ENCODE measurements at places on chromosomes 13 and 19.
A peak's percentile ranks its signal among the peaks of the same experiment; 100 is the strongest.

DNA sequence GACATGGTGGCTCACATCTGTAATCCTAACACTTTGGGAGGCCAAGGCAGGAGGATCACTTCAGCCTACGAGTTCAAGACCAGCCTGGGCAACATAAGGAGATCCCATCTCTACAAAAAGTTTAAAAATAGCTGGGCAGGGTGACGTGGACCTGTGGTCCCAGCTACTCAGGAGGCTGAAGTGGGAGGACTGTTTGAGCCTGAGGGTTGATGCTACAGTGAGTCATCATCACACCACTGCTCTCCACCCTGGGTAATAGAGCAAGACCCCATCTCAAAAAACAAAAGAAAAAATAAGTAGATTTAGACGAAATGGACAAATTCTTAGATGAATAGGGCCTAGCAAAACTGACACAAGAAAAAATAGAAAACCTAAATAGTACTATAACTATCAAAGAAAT, 10.4 kb upstream of the GNG8 start:
- no peak for DNase-seq

GRCh38 chr19:2529473-2529918, 53.6 kb downstream of the GADD45B start:
- DNase-seq, result peak; percentile 97

- DNase-seq, result no peak
Observed at GRCh38 chr19:6864325-6864940, 22.9 kb upstream of the ADGRE1 start.

DNA sequence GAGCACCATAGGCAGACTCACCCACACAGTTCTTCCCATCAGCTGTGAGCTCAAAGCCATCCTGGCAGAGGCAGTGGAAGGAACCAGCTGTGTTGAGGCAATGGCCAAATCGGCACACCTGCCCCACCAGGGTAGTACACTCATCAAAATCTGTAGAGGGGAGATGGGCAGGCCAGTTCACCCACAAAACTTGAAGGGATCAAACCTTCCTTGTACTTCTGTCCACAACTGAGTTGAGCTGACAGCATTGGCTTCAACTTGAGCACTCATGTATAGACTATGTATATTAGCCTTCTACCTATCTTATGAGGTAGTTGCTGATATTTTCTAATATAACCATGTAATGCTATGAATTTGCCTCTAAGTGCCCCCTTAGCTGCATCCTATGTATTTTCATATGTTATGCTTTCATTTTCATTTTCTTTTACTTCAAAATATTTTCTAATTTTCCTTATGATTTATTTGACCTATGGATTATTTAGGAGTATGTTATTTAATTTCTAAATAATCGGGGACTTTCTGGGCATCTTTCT, 42.9 kb downstream of the CCL25 start:
- no peak for DNase-seq

- DNase-seq, result no peak
Observed at GRCh38 chr19:12670159-12670928, 3.7 kb downstream of the WDR83 start.

DNA sequence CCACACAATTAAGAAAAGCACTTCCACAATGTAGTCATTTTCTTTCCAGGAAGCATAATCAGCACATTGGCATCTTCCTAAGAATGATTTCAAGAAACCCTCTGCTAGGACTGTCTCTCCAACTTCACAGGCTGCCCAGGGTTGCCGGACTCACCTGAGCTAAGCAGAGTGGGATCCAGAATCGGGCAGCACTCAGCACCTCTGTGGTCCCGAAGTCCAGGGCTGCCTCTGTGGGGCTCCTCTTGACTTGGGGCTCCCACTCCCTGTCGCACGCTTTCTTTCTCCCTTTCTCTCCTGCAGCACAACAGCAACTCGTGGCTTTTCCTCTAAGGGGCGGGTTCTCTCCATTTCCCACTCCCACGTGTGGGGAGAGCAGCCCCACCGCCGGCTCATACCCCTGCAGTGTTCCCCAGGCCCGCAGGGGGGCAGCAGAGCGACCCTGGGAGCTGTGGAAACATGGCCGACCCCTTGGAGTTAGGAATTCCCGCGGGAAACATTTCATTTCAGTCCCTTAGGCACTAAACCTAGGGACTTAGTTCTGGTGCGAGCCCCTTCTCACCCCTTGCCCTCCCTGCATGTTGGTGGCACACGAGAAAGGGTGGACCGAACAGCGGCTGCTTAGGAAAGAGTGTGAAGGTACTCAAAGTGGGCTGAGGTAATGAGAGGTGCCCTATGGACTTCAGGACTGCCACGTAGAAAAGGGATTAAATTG, at the start of gene TMEM272:
Gene TMEM272, minus strand, starts transcription at position 316 of the 712 bp plus-strand sequence. CDS start 6,647 bp downstream, outside the sequence.
- DNase-seq, result no peak

DNA sequence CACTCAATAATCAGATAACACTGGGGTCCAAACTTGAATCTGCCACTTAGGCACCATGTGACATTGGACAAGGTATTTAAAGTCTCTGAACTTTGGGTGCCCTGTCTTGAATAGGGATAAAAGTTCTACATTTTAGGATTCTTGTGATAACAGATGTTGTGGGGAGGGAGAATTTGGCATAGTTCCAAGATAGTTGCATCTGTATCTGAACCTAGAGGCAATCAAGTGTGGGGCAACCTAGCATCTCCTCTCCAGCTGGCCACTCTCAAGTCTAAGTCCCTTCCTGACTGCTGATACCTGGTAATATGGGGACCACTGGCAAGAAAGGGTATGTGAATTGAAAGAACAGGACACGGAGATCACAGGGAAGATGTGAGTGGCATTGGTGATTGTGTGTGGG, 256.1 kb downstream of the FOXO1 start:
- DNase-seq, result no peak

GRCh38 chr13:44660050-44660449, 83.9 kb upstream of the TSC22D1 start:
- DNase-seq, result no peak

- DNase-seq, result no peak
Observed at GRCh38 chr13:108213946-108214345, 1.4 kb downstream of the LIG4 start.

DNA sequence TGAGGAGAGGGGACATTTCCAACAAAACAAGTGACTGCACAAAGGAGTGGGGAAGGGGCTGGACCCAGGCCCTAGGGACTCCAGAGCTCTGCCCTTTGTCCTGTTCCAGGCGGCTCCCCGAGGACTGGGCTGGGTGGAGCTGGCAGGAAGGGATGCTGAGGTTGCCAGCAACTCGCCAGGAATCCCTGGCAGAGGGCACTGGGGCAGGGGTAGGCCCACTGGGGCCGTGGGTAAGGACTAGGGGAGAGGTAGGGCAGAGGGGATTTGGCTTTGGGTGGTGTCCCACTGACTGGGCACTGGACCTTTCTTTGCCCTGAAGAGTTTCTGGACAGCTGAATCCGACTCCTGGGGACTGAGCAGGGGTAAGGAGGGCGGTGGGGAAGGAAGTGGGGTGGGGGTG, 7.9 kb downstream of the LIPE start:
- DNase-seq, result no peak

GRCh38 chr19:18629166-18630088, 7.4 kb upstream of the KLHL26 start:
- DNase-seq, result no peak

GRCh38 chr13:109874484-109875454, 88.4 kb upstream of the IRS2 start:
- peak; percentile 34 for DNase-seq

DNA sequence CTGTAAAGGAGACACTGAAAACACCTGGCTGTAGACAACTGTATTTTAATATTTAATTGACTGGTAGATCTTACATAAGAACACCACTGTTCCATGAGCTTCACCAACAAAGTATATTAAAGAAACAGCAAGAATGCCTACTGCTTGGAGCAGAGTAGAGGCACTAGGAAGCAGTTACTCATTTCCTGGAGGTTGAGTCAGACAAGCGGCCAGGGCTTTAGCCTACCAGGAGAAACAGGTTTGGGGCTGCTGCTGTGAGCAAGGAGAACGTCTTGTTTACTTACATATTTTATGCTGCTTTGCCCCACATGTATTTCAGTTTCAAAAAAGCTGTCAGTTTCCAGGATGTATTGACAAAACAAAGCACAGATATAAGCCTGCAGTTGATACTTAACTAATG, 33.4 kb downstream of the ALG5 start:
- peak; percentile 21 for DNase-seq

DNA sequence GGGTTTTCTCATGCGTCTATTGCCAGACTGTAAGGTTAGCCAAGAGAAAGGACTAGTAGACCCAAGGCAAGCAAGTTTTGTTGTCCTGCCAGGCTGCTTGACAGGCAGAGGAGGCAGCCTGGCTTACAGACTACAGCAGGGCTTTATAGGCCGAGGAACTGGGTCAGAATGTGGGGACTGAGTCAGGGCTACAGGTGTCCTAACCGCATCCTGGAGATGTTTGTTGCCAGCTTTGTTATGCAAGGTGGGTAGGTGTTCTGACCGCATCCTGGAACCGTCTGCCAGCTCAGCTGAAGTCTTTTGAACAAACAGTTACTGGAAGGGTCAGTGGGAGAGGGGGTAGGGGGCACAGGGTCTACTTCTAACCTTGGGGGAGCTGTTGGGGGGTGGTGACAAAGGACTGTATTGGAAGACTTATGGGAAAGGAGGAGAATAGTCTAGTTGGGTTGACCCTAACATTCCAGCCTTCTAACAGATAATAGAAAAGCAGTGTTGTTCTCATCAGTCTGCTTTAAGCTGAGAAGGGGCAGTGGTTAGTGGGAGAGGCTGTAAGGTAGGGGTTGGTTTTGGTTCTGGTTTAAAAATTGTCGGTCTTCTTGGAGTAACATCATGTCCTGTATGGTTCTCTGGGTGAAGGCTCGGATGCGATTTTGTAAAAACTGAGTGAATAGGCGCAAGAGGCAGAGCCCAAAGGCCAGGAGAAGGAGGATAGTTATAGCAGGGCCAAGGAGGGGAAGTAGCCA, 913.8 kb upstream of the SLITRK5 start:
- no peak for DNase-seq

DNA sequence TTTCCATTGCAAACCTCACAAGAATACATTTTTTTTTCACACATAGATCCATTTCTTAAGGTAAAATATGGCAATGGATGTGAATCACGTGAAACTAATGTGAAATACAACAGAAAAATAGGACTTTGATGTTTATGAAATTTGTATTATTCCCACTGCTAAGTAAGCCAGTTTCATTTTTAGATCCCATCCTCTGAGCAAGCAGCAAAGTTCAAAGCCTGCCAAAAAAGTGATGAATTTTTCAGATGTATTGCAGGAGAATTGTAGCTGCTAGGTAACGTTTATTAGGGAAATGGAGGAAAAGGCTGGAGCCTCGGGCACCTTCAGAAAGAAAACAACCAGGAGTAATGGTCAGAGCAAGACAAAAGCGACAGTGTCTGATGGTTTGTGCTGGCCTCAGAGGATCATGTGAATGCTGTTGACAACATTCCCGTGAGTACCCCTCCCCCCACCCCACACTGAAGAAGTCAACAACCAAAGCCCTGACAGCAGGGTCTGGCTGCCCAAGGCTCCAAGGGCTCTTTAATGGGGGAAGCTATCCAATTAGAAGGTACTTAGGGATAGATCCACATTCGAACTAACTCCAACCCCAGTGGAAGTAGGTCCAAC, 95.5 kb downstream of the OXGR1 start:
- no peak for DNase-seq
